ENCODE measurements at places on chromosomes 1 and 21.

GRCh38 chr1:92797297-92797696, 12.4 kb upstream of the EVI5 start:
- no peak for DNase-seq

GRCh38 chr1:43861337-43861736, 72.3 kb upstream of the ARTN start:
- no peak for DNase-seq

DNA sequence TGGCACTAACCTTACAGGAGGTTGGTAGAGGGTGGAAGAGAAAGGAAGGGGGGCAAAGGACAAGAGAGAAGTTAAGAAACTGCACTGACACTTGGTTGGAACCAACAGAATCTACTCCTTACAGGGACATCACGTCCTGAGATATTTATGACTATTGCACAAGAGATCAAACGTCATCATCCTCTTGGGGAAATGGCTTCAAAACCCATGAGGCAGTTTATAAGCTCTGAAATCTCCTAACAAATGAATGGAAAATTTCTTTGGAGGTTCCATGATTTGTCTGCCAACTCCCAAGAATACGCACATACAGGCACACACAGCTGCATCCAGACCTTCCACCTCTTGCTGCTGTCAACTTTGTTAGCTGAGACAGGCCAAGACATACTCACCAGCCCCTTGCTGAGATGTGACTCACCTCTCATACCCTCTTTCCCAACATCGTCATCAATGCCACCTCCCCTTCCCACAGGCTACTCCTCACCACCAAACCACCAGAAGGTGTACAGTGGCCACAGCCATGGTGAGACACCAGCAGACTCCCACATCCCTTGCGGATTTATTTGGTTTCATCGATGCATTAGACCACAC, 135.5 kb downstream of the SETD4 start:
- DNase-seq, result peak; percentile 67

GRCh38 chr21:15788847-15789523, 59.2 kb downstream of the USP25 start:
- DNase-seq, result no peak

DNA sequence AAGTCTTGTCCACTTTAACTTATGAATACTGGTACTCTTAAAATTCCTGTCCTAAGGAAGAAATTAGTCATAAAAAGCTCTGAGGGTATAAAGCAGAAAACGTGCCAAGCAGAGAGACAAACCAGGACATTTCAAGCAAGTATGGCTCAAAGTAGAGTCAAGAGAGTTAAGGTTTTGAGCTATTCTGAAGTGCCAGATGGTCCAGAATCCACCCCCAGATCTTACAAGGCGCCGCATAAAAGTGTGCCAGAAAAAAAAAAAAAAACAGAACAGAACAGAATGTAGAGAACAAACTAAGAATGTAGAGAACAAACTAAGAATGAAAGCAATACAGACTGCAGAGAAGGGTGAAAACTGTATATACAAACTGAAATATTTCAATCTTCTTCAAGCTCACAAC, 12.5 kb downstream of the EPS15 start:
- no peak for DNase-seq

DNA sequence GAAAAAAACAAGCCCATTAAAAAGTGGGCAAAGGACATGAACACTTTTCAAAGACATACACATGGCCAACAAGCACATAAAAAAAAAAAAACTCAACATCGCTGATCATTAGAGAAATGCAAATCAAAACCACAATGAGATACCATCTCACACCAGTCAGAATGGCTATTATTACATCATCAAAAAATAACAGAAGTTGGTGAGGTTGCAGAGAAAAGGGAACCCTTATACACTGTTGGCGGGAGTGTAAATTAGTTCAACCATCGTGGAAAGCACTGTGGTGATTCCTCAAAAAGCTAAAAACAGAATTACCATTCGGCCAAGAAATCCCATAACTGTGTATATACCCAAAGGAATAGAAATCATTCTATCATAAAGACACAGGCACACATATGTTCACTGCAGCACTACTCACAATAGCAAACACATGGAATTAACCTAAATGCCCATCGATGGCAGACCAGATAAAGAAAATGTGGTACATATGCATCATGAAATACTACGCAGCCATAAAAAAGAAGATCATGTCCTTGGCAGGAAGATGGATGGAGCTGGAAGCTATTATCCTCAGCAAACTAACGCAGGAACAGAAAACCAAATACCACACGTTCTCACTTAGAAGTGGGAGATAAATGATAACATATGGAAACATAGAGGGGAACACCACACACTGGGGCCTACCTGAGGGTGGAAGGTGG, 70.1 kb downstream of the INTS7 start:
- DNase-seq, result no peak

GRCh38 chr1:201795066-201795465, 33.9 kb upstream of the IPO9 start:
- no peak for DNase-seq

GRCh38 chr1:230315099-230315498, 111.0 kb downstream of the PGBD5 start:
- no peak for DNase-seq

DNA sequence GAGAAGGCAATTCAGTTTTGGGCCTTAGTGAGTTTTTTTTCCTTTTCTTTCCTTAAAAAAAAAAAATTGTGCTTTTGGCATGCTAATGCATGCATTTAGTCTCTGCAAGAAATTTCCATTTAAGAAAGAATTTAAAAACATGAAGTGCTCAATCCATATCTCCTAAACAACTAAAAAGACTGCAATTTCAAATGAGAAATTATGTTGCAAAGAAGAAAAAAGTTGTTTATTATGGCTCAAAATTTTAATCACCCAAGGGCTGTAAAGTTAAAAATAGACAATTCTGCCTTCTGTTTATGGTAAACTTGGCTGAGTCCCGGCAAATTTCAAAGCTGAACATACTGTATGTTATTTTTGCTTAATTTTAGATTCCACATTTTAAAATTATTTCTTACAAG, 59.7 kb downstream of the NFIA start:
- no peak for DNase-seq

GRCh38 chr1:32179443-32180185, at the start of gene TXLNA:
TXLNA (plus strand) TSS chr1:32179675; CDS start chr1:32180346, 671 bp downstream.
- DNase-seq, result peak; percentile 89

DNA sequence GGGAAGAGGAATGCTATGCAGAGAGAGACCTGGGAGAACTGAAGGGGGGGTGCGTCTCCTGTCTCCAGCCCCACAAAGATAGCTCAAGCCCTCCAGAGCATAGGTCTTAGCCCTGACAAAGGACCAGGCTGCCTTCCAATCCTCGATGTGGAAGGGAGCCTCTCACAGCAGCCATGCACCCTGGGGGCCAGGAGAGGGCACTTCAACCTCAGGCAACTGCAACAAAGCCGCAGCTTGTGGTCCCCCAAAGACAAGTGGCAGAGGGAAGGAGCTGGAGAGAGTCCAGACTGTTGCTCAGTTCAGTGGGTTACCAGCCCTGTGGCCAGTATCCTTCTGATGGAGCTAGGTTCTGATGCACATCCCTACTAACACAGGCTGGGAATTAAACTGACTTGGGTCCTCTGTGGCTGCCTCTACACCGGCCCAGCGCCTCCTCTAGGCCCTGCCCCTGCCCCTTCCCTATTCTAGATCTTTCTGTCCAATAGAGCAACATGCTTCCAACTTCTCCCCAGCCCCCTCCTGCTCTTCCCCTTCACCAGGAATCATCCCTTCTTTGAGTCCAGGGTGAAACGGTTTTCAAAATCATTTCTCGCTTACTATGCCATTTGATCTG, 100.7 kb upstream of the SPATA6 start:
- peak; percentile 40 for DNase-seq

- no peak for DNase-seq
Observed at GRCh38 chr1:116772648-116773045, 18.4 kb downstream of the CD2 start.

- no peak for DNase-seq
Observed at GRCh38 chr1:19477284-19478249, 7.8 kb downstream of the CAPZB start.

DNA sequence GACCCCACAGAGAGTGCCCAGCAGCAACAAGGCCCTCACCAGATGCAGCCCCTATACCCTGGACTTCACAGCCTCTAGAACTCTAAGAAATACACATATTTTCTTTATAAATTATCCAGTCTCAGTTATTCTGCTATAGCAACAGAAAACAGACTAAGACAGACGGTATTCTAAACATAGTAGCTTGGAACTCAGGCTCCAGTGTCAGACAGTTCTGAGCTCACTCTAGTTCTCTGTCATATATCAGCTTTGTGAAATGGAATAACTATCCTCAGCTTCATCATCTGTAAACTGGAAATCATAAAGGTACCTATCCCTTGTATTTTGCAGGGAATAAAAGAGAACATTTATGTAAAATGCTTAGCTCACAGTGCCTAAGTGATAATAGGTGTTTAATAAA, 127.4 kb downstream of the GLUL start:
- DNase-seq, result no peak

- DNase-seq, result peak; percentile 17
Observed at GRCh38 chr1:158117854-158118704, 62.6 kb upstream of the CD1D start.

- DNase-seq, result peak; percentile 29
Observed at GRCh38 chr1:57353654-57354053, 70.2 kb downstream of the DAB1 start.

DNA sequence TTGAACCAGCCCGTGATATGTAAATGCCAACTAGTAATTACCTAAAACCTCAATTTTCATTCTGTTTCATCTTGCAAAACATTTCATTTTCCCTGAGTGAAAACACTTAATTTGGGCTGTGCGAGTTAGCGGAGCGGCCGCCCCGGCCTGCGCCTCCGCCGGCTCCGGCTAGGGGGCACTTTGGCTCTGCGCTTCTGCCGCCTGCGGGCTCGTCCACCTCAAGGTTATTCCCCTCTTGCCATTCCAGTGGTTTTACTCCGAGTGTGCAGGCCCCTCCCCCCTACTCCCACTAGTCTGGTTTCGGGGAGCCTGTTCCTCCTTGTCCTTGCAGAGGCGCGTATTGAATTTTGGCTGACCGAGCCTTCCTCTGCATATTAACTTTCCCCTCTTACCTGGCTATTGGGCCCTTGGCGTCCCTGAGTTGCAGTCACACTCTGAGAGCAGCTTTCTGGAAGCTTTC, 55.6 kb downstream of the PEX14 start:
- no peak for DNase-seq

- no peak for DNase-seq
Observed at GRCh38 chr1:64922336-64922735, 44.0 kb downstream of the JAK1 start.

DNA sequence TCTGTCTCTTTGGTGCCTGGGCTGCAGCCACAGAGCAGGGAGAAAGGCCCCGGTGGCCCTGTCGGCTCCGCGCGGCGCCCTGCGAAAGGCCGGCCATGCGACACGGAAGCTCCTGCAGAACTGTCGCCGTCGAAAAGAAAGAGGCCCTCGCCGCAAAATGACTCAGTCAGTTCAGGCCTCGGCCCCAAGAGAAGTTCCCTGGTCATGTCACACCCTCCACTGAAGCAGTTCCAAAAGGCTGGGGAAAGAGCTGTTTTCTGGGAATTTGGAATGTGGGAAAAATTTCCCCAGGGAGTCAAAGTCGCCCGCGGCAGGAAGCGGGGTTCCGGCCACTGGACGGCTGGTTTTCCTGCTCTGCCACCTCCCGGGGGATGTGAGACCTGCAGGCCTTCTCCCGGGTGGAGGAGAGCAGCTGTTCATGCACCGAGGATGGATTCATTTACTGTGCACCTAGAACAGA, 115.8 kb upstream of the ZNF678 start:
- peak; percentile 64 for DNase-seq

GRCh38 chr1:180863158-180863775, 49.4 kb upstream of the KIAA1614 start:
- no peak for DNase-seq

- no peak for DNase-seq
Observed at GRCh38 chr1:100349246-100349645, 3.1 kb upstream of the CDC14A start.

GRCh38 chr1:72051538-72051937, 230.8 kb downstream of the NEGR1 start:
- no peak for DNase-seq

GRCh38 chr1:209831615-209832014, 3.8 kb downstream of the UTP25 start:
- no peak for DNase-seq

DNA sequence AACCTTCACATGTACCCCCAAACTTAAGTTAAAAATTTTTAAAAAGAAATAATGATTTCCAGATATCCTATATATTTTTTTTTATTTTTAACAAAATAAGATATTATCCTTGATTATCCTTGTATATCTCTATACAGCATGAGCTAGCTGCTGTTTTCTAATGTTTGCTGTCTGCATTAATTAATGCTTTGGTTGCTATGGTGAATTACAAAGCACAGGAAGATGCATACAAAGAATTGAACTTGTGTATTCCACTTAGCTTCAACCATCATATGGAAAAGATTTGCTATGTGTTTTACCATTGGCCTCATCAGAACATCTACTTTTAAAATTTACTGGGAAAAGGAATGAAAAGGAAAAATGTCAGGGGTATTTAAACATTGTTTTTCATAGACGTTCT, 35.4 kb downstream of the VPS45 start:
- DNase-seq, result no peak

DNA sequence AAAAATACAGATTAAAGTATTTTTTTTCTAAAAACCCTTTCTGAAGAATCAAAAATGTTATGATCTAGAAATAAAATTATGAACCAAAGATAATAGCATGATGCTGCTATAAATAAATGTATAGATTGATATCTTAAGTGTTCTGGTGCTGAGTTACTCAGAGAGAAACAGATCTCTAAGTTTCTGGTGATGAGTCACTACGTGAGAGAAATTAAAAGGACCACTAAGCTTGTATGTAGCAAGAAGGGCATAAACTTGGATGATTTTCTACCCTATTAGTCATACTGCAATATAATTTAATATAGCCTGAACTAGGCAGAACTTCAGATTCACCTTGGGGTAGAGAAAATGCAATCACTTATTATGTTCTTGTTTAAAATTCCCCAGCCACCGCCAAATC, 514.8 kb downstream of the AMY1C start:
- DNase-seq, result no peak

DNA sequence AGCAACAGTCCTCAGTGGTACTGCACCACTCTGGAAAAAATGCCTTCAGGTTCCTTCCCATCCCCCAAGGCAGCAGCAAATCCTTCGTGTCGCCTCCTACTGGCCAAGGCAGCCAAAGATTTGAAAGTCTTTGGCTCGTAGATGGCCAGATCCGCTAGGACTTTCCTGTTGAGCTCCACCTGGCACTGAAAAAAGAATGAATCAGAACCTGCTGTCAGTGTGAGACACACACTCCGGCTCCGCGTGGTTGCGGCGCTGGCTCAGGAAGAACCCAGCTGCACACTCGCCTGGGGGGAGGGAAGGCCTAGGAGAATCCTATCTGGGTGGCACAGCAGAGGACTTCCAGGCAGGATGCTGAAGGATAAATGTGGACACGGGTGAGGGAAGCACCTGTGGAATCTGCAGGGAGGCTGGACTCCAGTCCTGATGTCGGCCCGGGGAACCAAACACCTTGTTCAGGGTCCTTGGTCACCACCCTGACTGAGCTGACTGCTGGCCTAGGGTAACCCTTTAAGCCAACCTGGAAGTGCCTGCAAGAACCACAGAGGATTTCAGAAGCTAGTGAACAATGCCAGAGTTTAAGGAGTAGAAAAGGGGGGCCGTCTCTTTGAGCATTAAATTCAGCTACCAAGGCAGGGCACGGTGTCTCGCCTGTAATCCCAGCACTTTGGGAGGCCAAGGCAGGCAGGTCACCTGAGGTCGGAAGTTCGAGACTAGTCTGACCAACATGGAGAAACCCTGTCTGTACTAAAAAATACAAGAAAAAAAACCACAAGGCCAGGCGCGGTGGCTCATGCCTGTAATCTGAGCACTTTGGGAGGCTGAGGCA, 3.2 kb upstream of the CCNL2 start:
- DNase-seq, result peak; percentile 4

Measured in T1000 (cell line).